Airway epithelial cell (primary cell): ENCODE measurements at places on chromosomes 3 and 15. TPM values are rescaled to one million over a fixed set of nuclear protein-coding genes. Genes with fewer than 3 reads are reported as not detected.

PSMD2 gene
- 478 and 595 TPM in 2 replicates for total RNA-seq

SLC30A4 gene
- total RNA-seq, result 1.8 and 3.8 TPM in 2 replicates

PARP16 gene
- 3.0 and 4.6 TPM in 2 replicates for total RNA-seq

TTLL13 gene
- not detected in 2 replicates for total RNA-seq

IGSF11 gene
- total RNA-seq, result 0.14 TPM in 1 of 2 replicates, not detected in the other

DPPA2 gene
- total RNA-seq, result not detected in 2 replicates

CAPN3 gene
- 1.5 and 1.7 TPM in 2 replicates for total RNA-seq
